ENCODE measurements at places on chromosomes 12 and 14. TPM values are rescaled to one million over a fixed set of nuclear protein-coding genes. Genes with fewer than 3 reads are reported as not detected.

Gene CCDC85C
- total RNA-seq = 6.9 TPM

Gene NYNRIN
- 0.06 TPM for total RNA-seq

Gene RHEBL1
- 4.7 TPM for total RNA-seq

Gene INSM2
- total RNA-seq = not detected

Gene CIDEB
- 13.4 TPM for total RNA-seq

Gene UNC79
- not detected for total RNA-seq

Gene SP7
- total RNA-seq = not detected

Gene MEG3
- not detected for total RNA-seq

Gene SRSF9
- 139 TPM for total RNA-seq

Gene MYBPC1
- total RNA-seq = not detected

Gene HOXC4
- 0.54 TPM for total RNA-seq

Gene FGF23
- not detected for total RNA-seq

Gene CPNE6
- total RNA-seq = not detected

Gene SRRM4
- total RNA-seq = not detected

Gene NR1H4
- total RNA-seq = not detected

Gene PRKAG1
- total RNA-seq = 30.2 TPM
